ENCODE measurements at places on chromosomes 2 and 18.

- no peak for DNase-seq
Measured at GRCh38 chr2:130762910-130763385, 7.6 kb downstream of the AMER3 start.

DNA sequence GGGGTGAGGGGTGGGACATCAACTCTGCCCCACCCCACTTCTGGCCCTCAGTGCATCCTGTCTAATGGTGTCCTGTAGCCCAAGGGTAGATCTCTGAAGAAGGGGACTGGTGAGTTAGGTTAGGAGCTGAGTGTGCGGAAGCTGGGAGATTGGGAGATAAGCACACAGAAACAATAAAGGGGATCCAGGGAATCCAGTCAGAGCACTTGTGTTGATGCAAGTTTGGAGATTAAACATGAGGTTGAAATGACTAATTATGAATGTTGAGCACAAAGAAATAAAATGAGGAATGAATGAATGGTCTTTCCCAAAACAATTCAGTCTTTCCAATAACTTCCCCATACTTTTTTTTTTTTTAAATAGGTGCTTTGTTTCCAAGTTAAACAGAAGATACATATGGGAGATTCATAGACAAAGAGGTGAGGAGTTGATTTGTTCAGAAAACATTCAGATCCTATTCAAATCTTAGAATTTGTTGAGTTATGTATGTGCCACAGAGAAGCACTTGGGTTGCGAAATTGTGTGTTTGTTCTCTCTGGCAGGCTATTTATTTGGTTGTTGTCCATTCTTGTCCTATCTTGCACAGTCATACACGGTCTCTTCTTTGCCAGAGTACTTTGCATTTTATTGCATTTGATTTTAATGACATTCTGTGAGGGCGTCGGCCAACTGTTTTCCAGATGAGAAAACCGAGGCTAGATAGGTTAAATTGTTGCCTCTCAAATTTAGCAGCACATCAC is 31.6 kb upstream of the NABP1 start:
- DNase-seq: no peak

DNA sequence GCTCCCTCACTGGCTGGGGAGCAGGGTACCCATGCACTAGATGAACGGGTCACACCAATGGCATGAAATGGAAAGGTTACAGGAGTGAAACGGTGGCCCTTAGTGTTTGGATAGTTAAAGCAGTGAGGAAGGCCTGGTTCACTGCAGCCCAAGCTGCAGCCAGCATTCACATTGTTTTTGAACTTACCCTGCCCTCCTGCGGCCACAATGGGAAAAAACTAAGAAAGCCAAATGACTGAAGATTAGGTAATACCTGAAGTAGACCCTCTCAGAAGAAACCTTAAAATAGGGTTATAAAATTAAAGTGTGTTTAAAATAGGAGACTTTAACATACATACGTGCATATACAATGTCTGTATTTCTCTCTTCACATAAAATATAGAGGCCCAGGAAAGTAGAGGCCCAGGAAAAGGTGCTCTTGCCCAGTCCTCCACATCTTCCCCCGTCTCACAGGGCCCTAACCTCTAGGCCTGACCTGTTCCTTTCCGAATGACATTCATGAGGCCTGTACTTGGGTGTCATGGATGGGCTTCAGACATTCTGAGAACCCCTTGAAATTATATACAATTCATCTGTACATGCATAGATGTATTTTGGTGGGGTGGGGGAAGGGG is 33.3 kb downstream of the DOK1 start:
- DNase-seq: no peak

GRCh38 chr2:34332813-34333212 is 733.7 kb upstream of the FAM98A start:
- DNase-seq: no peak

DNA sequence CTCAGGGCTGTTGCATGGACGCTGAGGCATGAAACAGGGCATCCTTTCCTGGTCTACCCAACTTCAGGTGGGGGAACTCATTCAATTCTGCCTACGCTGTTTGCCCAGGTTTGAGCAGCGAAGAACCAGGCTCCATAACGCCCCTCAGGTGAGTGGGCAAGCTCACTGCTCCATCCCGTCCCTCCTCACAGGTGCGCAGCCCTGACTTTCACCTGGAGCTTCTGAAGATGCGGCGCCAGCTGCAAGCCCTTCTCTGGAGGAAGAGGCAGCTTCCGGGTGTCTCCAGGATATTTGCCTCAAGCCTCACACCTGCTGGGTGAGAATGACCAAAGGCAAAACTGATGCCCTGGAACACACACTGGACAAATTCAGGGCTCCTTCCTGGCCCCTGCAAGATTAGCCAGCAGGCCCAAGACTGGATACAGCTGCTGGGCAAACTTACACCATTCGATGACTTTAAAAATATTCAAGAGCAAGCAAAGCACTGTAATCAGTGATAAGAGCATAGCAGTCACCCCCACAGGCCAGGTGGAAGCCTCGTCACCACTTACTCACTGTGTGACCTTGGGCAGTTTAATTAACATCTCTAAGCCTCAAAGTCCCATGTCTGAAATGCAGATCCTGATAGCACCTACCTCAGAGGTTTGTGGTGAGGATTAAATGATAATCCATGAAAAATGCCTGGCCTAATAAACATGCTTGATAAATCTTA is 97.7 kb downstream of the GYPC start:
- no peak for DNase-seq

GRCh38 chr2:154484338-154485099 is 214.0 kb upstream of the KCNJ3 start:
- no peak for DNase-seq
